ENCODE measurements at places on chromosomes 12 and 14. TPM values are rescaled to one million over a fixed set of nuclear protein-coding genes. Genes with fewer than 3 reads are reported as not detected.

DNA sequence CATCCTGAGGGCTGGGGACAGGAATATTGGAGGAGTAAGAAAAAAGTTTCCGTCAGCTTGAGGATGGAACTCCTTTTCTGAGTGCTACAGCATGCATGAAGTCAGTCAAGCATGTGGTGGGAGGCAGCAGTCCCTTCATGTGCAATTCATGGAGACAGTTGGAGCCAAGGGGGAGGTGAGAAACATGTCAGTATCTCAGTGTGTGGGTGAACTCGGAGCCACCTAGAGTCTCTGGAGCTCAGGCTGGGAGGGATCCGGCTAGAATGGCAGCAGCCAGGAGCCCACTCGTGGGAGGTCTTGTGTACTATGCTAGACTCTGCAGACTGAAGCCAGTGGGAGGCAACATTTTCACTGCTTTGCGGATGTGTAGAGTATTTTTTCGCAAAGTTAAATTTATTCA is 60.3 kb downstream of the AVPR1A start:
- no peak for DNase-seq

- no peak for DNase-seq
Measured at GRCh38 chr14:66273261-66273832, 212.8 kb upstream of the CCDC196 start.

GRCh38 chr12:12999959-13000615 is at the start of gene HEBP1:
Gene HEBP1 (minus strand): TSS chr12:13000265. CDS start chr12:13000114, 151 bp downstream.
- peak; percentile 95 for DNase-seq

GRCh38 chr12:104294927-104295668 is 8.4 kb upstream of the EID3 start:
- DNase-seq = no peak

Gene NEDD1
- total RNA-seq = 48.7 TPM

All from activated CD4-positive, alpha-beta T cell treated with anti-CD3 and anti-CD28 coated beads, Interleukin-2, amount 10 ng/mL, durations not matched to agents 7 days and 5 days (primary cell).